ENCODE measurements at places on chromosomes 2 and 18. TPM values are rescaled to one million over a fixed set of nuclear protein-coding genes. Genes with fewer than 3 reads are reported as not detected.

- DNase-seq: no peak
Measured at GRCh38 chr2:121754851-121755236, 607 bp upstream of the TSN start.

- DNase-seq: no peak
Measured at GRCh38 chr2:20524412-20525040, 77.7 kb downstream of the RHOB start.

DNA sequence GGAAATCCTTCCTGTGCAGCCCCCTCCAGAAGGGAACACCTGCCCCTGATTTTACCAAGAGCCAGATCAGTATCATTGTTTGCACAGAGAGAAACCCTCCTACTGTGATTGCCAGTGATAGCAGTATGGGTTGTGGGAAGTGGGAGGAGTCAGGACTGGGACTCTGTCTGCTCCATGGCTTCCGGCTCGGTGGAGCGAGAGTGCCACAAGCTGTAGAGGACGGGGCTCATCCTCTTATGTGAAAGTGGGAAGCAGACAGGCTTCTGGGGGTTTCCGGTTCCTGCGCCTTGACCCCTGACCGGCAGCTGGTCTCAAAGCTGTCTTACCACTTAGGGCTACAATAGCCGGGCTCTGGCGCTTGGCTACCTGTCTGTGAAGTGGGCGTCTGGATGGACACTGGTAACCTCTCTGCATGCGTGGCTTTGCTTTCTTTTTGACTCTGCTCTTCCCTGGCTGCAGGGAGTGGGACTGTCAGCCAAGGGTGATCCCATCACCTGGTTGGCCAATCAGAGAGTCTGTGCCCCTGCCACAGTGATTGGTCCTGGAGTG is 79.7 kb downstream of the BCL2L11 start:
- DNase-seq: no peak

- no peak for DNase-seq
Measured at GRCh38 chr2:216860426-216861137, 718 bp upstream of the TNP1 start.

GRCh38 chr18:27528925-27529521 is 343.9 kb upstream of the CHST9 start:
- DNase-seq: no peak

GRCh38 chr2:37306024-37306423 is 18.6 kb downstream of the PRKD3 start:
- DNase-seq: no peak

DNA sequence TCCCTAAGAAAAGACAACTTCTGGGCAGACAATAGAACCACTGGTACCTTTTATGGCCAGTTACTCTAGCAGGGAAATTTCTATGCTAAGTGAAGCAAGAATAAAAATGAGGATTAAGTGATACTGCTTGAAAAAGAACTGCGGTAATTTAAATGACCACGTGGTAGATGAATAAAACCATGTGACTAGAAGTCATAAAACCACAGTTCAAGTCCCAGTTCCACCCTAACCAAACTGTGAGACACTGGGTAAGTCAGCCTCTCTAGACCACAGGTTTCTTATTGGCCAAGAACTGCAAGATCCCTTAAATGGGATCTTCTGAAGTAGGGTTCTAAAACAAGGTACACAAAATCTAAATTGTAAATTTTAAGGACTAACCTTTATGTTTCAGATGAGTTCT is 12.7 kb downstream of the TMEM237 start:
- DNase-seq: no peak

DNA sequence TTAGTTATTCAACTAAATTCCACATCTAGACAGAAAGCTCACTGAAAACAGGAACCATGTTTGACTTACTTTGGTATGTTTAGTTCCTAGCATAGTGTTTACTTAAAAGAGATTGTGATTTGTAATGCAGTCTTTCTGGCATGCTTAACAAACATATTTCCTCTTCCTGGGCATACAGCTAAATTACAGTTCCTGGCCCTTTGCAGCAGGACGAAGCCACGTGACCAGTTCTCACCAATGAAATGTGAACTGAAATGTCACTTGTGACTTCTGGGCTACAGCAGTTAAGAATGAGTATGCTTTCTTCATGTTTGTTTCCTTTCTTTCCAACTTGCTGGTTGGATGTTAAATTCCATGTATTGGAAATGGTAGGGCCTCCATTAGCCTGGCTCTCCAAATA is 330.5 kb downstream of the FIGN start:
- no peak for DNase-seq

DNA sequence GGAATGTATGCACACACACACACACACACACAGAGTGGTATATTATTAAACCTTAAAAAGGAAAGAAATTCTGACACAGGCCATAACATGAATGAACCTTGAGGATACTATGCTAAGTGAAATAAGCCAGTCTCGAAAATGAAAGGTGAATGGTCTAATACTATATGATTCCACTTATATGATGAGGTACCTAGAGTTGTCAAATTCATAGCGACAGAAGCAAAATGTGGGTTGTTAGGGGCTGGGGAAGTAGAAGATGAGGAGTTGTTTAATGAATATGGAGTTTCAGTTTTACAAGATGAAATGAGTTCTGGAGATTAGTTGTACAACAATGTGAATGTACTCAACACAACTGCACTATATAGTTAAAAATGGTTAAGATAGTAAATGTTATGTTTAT is 118.1 kb downstream of the ABCA12 start:
- DNase-seq: no peak

DNA sequence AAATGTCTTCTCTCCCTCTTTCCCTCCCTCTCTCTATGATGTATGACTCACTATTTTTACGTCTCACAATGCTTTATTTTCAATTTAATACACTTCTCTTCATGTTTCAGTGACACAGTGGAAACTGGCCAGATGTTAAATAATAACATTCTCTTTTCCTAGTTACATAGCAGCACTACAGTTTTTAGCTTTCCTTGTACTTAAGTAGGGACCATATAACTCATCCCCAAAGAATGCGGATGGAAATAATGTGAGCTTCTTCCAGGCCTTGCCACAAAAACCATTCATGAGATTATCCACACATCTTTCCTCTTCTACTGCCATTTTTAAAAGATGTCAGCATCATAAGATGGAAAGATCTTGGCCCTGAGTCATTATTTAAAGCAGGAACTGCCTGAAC is 789.4 kb downstream of the LRP1B start:
- DNase-seq: peak; percentile 72

DNA sequence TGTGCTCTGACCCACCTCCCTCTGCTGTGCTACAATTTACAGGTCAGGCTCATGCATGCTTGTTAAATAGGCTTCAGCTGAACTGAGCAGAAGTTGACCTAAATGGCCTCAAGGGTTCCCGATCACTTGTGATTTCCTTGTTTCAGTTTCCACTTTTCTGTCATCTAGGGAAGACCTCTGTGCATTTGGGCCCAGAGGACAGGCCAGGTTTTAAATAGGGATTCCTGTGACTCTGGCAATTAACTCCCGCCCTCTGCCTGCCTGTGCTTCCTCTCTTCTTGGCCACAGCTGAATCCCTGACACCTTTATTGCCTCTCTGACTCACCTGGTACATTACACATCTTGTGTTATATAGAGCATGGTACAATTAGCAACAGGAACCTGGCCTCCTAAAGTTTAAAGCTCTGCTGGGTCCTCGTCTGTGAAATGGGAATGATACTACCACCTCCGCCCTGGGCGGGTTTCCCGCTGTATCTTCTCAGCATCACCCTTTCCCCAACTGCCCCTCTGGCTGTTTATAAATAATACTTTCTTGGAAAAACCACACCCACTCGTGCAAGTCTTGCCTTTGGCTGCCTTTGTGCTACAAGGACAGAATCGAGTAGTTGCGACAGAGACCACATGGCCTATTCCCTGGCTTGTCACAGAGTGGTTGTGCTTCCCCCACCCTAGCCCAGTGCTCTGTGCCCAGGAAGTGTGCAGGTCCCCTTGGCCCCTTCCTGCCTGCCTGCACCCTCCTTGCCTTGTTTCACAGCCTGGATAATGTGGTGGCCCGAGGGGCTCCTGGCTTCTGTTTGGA is 7.9 kb downstream of the CABLES1 start:
- no peak for DNase-seq

GRCh38 chr2:119645173-119645855 is 33.7 kb upstream of the TMEM177 start:
- DNase-seq: peak; percentile 20

- DNase-seq: no peak
Measured at GRCh38 chr2:64713686-64714085, 60.0 kb upstream of the SERTAD2 start.

DNA sequence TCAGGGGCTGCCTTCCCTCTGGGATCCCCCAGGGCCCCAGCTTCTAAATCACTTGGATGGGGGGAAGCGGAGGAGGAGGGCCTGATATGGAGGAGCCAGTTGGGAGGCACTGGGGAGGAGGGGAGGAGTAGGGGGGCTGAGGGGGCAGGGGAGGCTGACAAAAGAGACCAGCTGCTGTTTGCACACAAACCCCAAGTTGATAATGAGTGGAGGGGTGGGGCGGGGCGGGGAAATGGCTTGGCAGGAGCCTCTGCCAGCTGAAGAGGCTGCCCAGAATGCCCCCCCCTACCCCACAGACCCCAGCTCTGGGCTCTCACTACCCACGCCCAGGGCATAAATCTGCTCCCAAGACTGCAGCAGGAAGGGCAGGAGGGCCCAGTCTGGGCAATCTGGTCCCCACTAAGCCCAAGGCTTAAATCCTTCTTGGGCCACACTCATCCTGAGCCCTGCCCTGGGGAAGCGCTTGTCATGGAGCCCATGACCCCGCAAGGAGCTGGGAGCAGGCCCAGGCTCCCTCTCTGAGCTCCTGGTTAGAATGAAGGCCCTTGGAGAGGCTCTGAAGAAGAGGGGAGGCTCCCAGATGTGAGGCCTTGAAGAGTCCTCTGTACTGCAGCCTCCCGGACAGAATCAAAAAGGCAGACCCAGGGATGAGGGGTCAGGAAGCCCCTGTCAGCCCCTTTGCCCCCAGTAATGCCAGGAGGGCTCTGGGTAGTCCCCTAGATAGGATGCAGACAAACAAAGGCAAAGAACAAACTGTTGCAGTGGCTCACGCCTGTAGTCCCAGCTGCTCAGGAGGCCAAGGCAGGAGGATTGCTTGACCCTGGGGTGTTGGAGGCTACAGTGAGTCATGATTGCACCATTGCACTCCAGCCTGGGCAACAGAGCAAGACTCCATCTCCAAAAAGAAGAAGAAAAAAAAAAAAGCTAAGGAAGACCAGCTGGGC is 24.8 kb upstream of the PTMA start:
- DNase-seq: no peak

GRCh38 chr2:72570413-72570812 is 255.4 kb downstream of the EXOC6B start:
- no peak for DNase-seq

- no peak for DNase-seq
Measured at GRCh38 chr2:67486041-67486796, 89.1 kb downstream of the ETAA1 start.

DNA sequence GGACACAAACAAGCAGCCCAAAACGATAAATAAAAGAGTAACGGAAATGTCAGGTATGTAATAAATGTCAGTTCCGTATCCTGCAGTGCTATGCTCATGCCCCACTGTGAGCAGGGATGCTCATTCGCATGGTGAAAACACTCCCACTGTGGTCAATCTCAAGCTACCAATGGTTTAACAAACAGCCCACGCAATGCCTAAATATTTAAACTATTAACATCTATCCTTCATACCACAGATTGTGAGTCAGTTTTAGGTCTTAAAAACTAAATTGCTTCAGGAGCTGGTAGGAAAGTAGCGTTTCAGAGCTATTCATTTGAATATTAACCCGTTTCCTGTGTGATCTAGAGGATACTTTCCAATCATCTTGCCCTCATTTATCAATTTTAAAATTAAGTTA is 207.4 kb downstream of the TCF4 start:
- no peak for DNase-seq

- DNase-seq: no peak
Measured at GRCh38 chr2:168357797-168358472, 98.1 kb upstream of the CERS6 start.

- DNase-seq: no peak
Measured at GRCh38 chr2:221553333-221553732, 18.8 kb downstream of the EPHA4 start.

GRCh38 chr2:150859877-150860276 is 372.4 kb upstream of the RND3 start:
- DNase-seq: no peak

DNA sequence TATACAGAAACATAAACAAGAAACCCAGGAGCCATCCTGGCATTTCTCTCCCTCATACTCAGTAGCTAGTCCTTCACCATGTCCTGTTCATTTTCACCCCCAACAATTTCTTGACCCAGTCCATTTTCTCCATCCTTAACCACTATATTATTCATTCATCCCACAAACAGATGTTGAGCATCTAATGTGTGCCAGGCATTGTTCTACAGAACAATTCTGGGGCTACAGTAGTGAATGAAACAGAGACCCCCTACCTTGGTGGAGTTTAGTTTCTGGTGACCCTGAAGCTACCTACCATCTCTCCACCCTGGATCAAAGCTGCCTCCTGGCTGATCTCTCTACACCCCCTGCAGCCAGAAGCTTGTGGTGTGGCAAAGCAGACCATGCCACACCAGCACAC is 27.5 kb upstream of the BZW1 start:
- no peak for DNase-seq

UGT1A3 gene
- total RNA-seq: not detected

CYTIP gene
- total RNA-seq: 18.8 TPM

SEPTIN10 gene
- 121 TPM for total RNA-seq

CCNYL1 gene
- total RNA-seq: 11.8 TPM

TMEM150A gene
- total RNA-seq: 3.4 TPM

PROKR1 gene
- total RNA-seq: 0.72 TPM

EGR4 gene
- 1.4 TPM for total RNA-seq

CXCR2 gene
- total RNA-seq: 1.7 TPM
